ENCODE measurements at places on chromosomes 4 and X.

- DNase-seq = no peak
Observed at GRCh38 chr4:78024085-78024484, 33.0 kb upstream of the FRAS1 start.

DNA sequence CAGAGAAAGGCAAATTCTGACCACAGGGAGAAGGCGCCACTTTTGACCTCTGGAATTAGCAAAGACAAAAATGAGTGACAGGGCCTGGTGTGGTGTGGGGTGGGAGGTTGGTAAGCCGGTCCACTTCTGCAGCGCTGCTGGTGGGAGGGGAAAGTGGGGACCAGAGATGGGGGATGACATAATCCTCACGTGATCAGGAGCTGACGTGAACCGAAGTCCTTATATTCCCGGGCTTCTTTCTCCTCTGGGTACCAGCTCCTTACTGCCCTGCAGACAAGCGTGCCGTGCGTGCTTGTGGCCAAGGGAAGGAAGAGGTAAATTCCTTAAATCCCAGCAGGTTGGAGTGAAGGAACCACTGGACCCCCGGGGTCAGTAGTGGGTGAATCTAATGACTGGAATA lies at the start of gene TCEAL7:
TSS of gene TCEAL7 (plus strand) at position 249 of the 400 bp plus-strand sequence. CDS start 1,165 bp downstream, outside the sequence.
- DNase-seq = no peak

DNA sequence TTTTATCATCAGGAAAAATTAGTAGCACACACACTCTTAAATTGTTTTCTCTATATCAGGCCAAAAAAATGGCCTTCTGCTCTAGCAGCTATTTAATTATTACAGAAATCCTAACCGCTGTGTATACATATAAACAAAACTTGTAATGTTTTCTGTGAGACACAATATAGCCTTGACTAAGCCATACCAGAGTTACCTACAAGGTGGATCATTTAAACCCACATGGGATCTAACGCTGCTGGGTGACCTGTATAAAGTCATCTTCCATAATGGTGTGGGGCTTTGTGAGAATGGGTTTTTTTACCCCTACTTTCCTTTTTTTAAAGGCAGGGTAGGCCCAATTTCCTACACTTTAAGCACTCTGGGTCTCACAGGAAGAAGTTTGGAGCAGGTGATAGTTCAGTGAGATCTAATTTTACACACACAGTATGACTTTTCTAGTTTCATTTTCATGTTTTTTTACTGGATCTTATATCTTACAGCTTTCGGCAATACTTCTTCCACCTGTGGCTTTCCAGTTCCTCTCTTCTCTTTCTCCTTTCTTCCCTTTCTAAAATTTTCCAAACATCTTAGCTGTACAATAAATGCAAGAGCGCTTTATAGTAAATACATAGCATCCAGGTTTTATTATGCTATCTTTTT lies 66.9 kb upstream of the MMAA start:
- DNase-seq = no peak

GRCh38 chr4:16457944-16458343 lies 231.7 kb upstream of the TAPT1 start:
- DNase-seq = no peak

- no peak for DNase-seq
Observed at GRCh38 chr4:99033956-99034355, 38.4 kb downstream of the METAP1 start.

DNA sequence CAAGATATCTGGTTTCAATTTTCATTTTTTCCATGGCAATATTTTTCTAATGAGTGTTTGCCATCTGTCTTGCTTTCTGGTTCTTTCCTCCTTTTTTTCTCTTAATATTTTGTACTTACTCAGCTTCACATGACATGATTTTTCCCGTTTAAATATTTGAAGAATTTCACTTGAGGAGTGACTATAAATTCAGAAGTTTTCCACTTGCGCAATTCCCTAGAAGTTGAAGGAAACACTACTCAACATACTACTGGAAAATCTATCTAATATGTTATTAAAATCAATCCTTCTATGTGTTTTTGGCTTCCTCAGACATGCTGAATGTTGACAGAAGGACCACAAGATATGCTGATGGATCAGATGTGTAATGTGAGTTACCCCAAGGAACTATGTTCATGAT lies 36.8 kb upstream of the BANK1 start:
- DNase-seq = no peak

- no peak for DNase-seq
Observed at GRCh38 chr4:164924670-164925238, 47.8 kb downstream of the APELA start.

DNA sequence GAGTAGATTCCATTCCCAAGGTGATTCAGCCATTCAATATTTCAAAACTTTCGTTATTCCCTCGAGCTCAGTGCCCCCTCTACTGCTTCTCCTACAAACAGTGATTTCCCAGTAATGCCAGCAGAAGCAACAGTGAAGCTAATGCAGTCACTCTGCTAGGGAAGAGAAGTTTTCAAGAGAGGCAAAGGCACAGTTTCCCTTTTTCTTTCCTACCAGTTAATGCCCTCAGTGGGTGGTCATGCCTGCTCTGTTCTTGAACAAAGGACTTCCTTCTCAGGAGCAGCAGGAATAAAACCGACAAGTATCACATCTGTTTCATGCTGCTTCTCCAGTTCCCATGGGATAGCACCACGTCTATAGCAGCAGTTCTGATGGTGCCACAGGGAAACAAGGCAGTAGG lies 317.2 kb downstream of the TENM3 start:
- no peak for DNase-seq

GRCh38 chr4:128831531-128832242 lies 22.2 kb downstream of the JADE1 start:
- DNase-seq = no peak

GRCh38 chr4:42519803-42520417 lies 122.6 kb downstream of the SHISA3 start:
- DNase-seq = peak; percentile 54

- no peak for DNase-seq
Observed at GRCh38 chr4:159137176-159137575, 34.3 kb downstream of the RAPGEF2 start.

GRCh38 chrX:154373340-154374306 lies 811 bp downstream of the FLNA start:
- peak; percentile 58 for DNase-seq

- DNase-seq = no peak
Observed at GRCh38 chr4:185993328-185993973, 75.5 kb upstream of the TLR3 start.

DNA sequence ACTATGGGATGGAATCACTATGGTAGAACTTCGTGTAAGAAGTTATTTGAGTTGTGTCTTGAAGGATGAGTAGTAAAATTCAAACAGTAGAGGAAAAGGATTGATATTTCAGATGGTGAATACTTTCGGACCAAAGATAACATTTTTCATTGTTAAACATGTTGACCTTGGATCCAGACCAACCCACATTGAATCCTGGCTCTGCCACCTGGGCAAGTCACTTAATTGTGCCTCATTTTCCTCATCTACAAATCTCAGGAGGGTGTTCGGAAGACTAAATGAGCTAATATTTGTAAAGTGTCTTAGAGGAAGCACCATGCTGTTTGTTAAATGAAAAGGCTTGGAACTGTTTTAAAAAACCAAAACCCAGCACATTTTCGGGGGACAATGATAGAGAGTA lies 1.4 kb upstream of the AIFM1 start:
- no peak for DNase-seq

DNA sequence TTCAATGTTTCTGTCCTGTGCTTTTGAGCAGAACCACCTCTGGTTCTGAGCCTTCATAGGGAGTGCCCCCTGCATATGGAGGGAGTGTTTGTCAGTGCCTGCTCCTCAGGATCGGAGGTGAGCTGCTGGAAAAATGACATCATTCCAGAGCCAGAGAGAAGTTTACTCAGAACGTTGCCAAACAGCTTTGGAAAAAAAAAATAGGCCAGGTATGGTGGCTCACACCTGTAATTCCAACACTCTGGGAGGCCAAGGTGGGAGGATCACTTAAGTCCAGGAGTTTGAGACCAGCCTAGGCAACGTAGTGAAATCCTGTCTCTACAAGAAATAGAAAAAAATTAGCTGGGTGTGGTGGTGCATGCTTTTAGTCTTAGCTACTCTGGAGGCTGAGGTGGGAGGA lies 27.2 kb upstream of the PDLIM3 start:
- no peak for DNase-seq

DNA sequence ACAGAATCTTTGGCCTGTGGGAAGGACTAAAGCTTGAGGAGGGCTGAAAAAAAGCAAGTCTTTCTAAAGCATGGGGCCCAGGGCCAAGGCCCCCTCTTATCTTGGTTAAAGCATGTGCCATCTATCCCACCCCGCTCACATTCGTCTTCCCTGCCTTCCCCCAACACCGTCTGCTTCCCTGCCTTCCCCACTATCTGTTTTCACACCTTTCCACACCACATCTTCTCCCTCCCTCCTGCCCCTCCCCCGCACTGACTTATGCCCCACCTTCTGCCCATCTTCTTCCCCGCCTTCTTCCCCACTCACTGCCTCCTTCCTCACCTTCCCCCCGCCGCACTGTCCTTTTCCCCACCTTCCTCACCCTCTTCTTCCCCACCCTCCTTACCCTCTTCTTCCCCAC lies 890 bp upstream of the NAP1L5 start:
- DNase-seq = no peak

- DNase-seq = no peak
Observed at GRCh38 chr4:185247151-185247550, 37.8 kb downstream of the SNX25 start.

GRCh38 chrX:16643176-16643575 lies 6.8 kb upstream of the S100G start:
- DNase-seq = no peak

DNA sequence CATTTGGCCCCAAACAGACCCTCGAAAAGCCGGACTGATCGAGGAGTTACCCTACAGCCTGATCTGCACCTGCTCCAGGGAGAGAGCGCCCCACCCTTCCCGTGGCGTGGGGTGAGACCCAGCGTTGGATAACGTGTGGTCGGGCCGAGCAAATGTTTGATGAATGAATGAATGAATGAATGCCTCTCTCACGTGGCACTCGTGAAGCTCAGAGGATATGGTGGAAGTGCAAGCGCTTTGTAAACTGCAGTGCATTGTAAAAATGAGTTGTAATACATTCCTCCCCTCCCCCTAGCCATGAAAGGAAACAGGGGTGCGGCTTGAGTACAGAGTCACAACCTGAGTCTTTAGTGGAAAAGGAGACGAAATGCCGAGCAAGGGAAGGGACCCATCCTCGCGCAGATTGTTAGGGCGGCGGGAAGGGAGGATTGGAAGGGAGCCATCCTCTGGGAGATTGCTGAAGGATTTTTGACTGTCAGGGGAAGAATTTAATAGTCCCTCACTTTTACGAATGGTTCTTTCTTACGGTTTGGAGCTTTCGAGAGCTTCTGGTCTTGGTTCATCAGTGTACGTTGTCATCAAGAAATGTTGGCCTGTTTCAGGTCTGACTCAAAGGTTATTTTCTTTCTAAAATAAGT lies 772 bp upstream of the FBXW7 start:
- DNase-seq = peak; percentile 17

- DNase-seq = no peak
Observed at GRCh38 chr4:161061046-161061445, 1102.8 kb downstream of the FSTL5 start.

DNA sequence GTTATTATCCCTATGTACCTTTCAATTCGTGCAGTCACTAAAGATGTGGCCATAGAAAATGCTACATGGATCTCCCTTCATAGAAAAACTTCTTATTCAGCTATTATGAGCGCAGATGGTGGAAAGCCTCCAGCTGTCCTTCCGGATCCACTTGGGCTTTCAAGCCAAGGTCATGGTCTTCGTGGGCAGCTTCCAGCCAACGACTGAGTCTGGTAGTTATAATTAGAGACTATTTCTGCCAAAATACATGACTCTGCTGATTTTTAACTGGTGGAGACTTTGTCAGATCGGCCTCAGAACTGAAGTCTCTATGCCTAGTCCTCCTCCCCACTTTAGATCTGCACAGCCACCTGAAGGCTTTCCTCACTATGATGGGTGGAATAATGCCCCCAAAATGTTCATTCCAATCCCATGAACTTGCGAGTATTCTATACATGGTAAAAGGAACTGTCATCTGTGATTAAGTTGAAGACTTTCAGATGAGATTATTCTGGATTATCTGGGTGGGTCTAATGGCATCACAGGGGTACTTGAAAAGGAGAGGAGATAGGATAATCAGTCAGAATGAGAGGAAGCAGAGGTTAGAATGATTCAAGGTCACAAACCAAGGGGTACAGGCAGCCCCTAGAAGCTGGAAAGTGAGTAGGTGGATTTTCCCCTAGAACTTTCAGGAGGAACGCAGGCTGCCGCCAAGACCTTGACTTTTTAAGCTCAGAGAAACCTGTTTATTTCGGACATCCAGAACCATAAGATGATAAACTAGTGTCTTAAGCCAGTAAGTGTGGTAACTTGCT lies 171.1 kb upstream of the CXCL13 start:
- no peak for DNase-seq

- DNase-seq = no peak
Observed at GRCh38 chrX:103818842-103819619, 13.0 kb downstream of the RAB9B start.

DNA sequence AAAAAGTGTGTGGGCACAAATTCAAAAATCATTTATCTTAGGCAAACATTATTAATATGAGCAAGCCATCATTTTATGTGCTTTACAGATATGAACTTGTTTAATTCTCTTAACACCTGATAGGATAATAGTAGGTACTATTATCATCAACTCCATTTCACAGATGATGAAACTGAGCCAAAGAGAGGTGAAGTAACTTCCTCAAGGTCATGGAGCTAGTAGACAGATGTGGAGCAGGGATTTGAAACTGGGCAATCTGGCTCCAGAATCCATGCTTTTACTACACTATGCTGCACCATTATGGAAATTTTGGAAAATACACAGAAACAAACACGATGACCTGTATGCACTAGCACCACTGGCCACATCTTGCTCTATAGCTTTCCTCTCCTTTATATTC lies 1.0 kb upstream of the PIN4 start:
- no peak for DNase-seq

DNA sequence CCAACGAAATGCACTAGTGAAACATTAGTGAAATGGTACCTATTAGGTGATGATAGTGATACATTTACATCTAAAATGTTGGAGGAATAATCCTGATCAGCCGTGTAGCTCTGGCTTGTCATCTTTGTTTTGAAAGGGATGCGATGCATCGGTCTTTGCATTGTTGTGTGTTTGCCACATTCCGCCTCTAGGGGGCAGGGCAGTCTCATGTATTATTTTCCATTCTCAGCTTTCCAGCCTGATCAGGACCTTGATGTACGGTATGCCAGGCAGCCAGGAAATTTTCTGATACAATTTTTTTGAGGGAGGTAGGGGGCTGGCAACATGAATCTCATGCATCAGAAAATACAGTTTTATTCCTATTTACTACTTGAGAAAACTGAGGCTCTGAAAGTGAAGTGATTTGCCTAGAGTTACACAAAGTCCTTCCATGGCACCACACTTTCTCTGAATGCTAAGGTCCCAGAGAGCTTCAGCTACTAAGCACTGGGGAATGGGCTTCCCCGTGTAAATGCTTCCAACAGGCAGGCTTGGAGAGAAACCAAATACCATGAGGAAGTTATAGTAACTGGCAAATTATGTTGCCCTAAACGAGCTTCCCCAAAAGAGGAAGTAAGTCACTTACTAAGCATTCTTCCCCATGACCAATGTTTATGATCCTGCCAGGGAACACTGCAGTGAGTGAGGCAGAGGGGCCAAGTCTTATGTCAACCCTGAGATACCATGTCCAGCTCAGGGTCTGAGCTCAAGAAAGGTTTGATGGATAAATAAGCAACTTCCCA lies 31.8 kb upstream of the IQSEC2 start:
- DNase-seq = peak; percentile 58

- DNase-seq = peak; percentile 16
Observed at GRCh38 chr4:111854494-111855087, 290.7 kb upstream of the FAM241A start.

GRCh38 chrX:44010626-44011025 lies 37.4 kb upstream of the NDP start:
- DNase-seq = no peak

GRCh38 chr4:46270986-46271596 lies 118.8 kb downstream of the GABRA2 start:
- DNase-seq = peak; percentile 17

All from NCI-H460 (cell line).